ENCODE measurements at places on chromosomes 16 and 17.
A peak's percentile ranks its signal among the peaks of the same experiment; 100 is the strongest.

DNA sequence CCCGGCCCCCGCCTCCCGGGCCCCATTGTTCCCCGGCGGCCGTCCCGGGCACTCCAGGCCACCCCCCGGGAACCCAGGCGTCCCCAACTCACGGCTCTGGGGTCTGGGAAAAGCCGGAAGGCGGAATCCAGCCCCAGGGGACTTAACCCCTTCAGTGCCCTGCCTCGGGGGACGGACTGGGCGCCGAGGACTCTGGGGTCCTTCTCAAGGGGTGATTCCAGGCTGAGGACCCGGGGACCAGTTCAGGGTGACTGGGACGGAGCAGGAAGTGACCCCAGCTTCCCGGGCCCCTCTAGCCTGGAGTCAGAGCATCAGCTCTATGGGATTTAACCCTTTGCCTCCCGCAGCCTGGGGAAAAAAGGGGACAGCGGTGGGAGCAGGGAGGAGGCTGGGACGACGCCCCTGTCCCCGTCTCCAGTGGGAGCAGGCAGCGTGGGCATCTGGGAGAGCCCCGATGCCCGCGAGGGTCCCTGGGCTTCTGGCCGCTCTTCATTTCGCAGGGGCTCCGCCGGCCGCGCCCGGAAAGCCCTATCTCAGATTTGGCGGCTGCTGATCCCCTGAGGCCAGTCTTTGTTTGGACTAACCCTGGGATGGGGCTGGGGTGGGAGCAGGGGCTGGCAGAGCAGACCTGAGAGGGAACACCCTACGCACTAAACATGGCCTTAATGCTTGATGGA, at the start of gene ZNF629:
Gene ZNF629, minus strand, starts transcription at position 270 of the 677 bp plus-strand sequence. CDS start 2,723 bp downstream, outside the sequence.
- DNase-seq, result peak; percentile 76

DNA sequence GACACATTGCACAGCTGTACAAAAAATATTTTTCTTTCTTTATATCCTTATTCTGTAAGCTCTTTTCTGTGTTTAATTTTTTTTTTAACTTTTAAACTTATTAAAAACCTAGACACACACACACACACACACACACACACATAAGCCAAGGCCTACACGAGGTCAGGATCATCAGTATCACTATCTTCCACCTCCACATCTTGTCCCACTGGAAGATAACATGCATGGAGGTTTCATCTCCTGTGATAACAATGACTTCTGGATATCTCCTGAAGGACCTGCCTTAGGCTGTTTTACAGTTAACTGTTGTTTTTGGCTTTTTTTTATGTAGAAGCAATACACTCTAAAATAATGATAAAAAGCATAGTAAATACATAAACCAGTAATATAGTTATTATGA, 71.2 kb downstream of the TNRC6C start:
- no peak for DNase-seq

- no peak for DNase-seq
These were observed 983.9 kb upstream of the EEF2KMT start for GRCh38 chr16:6081320-6081976.

DNA sequence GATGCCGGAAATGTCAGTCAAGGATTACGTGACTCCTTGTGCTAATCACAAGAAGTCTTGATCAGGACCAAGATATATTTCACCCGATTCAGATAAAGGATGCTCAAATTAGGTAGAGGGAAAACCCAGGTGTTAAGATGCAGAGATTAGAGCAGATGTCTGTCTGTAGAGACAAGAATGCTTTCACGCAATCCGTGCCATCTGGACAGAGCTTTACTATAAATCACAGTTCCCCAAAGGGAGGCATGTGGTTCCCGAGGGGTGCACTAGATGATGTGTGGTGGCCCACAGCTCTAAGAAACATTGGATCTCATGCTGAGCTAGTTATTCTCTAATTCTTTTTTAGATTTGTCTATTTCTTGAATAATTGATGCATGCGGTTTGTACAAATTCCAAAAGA, 9.8 kb upstream of the MAP3K14 start:
- DNase-seq, result no peak

DNA sequence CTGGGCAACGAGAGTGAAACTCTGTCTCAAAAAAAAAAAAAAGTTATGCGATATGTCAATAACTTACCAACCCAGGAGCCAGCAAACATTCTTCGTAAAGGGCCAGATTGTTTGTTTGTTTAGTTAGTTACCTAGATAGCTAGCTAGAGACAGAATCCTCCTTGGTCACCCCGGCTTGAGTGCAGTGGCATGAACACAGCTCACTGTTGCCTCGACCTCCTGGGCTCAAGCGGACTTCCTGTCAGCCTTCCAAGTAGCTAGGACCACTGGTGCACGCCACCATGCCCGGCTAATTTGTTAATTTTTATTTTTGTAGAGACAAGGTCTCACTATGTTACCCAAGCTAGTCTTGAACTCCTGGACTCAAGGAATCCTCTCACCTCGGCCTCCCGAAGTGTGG, 113.0 kb downstream of the LITAF start:
- no peak for DNase-seq

DNA sequence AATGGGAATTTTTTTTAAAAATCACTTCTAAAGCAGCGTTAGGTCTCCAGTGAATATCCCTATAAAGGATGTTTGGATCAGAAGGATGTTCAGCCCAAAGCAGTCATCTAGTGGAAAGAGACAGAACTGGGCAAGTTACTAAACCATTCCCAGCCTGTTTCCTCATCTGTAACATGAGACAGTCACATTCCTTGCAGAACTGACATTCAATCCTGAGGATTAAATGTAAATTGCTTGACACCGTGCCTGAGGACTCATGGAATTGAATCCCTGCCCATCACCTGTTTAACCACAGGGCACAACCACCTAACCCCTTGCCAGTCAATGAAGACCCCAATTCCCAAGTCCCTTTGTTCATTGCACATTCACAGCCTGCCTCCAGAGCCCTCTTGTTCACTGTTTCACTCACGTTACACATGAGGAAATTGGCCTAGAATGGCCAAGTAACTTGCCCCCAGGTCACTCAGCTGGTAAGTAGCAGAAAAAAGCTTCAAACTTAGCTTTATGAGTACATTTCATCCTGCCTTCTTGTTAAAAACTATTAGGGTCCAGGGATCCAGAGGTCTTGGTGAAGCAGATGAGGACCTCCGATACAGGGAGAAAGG, 1.4 kb downstream of the CMTM2 start:
- no peak for DNase-seq

DNA sequence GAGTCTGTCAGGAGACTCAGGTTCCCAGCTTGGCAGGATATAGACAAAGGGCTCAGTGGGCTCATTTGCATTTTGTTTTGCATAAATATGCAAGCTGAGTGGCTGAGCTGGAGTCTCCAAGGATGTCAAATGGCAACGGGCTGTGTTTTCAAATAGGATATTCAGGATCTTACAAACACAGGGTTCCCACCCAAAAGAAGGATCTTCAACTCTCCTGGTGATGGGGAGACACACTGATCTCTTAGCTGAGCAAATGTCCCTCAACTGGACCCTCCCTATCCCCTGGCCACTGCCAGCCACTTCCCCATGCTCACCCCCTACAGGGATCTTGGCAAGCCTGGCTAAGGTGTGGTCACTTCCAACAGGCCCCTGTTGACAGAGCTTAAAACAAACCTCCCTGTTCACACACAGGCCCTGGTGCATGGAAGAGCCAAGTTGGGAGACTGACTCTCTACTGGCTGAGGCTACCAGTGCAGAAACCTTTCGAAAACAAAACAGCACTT, 61.6 kb downstream of the SOX9 start:
- DNase-seq, result peak; percentile 10
